Endothelial cell of umbilical vein (primary cell): ENCODE measurements at places on chromosomes 5 and 9.
A peak's percentile ranks its signal among the peaks of the same experiment; 100 is the strongest.

DNA sequence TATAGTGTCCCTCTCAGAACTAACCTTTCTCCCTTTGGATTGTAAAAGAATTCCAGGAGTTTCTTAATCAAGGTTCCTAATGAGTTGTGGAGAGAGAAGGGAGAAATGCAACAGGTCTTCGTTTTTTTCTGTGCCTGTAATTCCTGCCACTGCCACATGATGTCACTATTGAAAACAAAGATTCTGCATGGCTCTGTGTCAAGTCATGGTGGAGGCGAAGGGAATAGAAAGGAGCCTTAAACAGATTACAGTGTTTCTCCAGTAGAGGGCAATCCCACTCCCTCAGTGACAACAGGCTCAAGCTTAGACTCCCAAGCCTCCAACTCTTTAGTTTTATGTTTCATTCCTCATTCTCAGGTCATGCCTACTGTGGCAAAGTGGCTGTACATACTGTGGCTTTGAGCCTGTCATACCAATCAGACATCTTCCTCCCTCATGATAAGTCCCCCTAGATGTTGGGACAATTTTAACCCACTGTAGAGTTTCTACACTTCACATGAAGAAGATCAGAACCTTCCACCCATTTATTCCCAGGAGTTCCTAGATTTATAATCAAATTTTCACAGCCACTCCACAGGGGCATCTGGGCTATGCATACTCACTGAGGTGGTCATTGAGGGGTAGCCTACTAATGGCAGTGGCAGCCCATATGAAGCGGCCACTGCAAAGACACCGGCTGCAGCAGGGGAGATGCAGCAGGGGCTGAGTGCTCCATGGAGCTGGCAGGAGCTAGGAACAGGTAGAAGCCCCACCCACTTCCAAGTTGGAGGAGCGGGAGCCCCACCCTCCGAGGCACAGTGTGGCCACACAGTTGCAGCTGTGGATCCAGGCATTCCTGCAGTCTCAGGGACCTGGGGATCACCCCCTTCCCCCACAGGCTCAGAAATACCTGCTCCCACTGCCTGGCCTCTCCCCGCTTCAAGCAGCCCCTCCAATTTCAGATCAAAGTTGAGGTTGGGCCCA, 97.4 kb upstream of the TRIM32 start:
- DNase-seq: peak; percentile 21

DNA sequence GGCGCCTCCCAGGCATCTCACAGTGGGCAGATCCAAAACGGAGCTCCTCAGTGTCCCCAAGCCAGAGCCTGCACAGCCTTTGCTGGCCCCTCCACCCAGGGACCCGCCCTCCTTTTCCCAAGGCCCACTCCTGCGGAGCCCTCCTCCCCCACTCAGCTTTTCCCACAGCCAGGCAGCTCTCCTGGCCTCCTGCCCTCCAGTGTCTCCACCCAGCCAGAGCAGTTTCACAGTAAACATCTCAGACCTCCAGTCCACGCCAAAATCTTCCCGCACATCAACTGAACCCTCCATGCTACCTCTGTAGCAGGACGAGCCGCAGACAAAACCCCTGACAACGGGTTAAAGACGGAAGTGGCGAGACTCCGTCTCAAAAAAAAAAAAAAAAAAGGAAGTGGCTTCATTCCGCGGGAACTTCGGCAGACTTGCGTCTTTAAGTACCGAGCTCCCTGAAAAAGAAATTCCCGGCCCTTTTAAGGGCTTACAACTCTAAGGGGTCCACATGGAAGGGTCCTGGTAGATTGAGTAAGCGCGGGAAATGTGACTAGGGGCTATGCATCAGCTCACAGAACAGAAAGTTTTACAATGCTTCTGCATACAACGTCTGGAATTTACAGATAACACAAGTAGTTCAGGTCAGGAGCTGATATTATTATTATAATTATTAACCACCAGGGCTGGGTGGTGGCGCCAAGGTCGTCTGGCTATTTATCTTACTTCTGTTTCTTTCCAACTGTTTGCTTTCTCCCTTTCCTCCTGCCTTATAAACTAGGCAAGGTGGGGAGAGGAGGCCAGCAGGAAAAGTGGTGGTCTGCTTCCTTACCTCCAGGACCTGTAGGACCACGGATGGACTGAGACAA, 11.4 kb upstream of the GRIN1 start:
- DNase-seq: peak; percentile 35

DNA sequence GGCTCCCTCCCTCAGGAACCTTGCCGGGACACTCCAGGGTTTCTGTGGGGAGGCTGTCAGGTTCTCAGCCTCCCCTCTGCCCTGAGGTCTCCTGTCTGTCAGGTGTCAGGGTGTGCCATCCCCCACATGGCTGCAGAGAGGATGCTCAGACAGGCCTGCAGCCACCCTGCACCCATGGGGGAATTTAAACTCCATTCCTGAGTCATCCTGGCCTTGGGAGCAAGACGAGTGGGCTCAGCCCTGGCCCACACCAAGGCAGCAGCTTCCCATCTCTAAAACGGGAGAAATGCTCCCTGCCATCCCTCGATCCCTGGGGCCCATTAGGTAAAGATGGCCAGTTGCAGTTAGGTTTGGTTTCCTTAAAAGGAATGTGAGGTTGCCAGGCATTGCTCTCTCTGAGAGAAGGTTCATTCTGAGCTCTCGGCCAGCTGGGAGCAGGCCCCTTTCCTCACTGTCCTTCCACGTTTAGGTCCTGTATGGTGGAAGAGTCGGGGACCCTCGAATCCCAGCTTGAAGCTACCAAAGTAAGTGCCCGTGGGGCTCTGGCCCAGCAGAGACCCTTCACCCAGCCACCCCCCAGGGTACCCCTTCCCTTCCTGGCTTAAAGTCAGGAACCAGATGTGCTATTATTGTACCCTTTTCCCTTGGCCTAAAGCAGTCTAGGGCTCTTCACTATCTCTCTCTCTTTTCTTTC, 26.6 kb downstream of the DYNC2I2 start:
- no peak for DNase-seq

DNA sequence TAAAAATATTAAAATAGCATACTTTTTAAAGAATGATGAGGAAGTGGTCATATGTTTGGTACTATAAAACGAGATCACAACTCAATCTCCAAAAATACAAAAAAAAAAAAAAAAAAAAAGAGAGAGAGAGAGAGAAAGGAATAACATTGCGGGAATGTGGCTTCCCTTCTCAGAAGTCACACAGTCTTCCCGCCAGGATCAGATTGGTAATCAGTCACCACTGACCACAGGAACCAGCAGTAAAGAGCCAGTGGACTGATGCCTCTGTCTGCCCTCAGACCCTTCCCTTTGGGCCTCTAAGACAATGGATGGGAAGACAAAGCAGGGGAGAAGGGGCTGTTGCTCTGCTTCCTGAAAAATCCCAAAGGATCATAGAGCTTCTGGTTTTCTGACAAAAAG, 104.9 kb downstream of the KLHL3 start:
- peak; percentile 14 for DNase-seq

DNA sequence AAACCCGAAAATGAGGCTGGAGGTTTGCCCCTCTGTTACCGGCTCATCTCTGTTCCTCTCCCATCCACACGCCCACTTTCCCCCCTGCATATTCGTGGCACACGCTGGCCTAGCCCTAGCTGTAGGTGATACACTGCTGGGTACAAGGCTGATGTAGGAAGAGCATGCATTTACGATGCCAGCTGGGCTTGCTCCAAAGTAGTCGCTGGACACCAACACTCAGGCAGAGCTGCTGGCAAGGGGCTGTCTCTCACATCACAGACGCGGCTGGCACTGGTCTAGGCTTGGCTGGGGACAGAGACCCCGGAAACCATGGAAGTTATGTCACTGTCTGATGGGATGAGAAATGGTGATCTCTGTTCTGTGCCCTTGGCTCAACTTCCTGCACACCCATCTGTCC, 9.8 kb upstream of the PHYKPL start:
- DNase-seq: no peak

GRCh38 chr5:142984525-142984924, 214.3 kb downstream of the ARHGAP26 start:
- DNase-seq: no peak

DNA sequence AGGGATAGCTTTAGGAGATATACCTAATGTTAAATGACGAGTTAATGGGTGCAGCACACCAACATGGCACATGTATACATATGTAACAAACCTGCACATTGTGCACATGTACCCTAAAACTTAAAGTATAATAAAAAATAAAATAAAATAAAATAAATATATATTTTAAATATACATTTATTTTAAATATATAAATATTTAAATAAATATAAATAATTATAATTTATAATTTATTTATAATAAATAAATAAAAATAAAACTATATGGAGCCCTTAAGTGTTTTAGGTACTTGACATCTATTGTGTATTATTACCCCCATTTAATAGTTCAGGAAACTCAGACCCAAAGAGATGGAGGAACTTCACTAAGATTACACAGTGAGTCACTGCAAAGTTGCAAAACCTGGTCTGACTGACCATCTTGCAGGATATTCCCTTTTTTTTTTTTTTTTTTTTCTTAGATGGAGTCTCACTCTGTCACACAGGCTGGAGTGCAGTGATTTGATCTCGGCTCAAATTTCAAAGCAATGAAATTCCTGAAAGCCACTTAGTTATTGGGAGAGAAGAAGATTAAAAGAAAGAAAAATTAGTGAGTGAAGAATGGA, 5.8 kb upstream of the C5orf52 start:
- DNase-seq: no peak

DNA sequence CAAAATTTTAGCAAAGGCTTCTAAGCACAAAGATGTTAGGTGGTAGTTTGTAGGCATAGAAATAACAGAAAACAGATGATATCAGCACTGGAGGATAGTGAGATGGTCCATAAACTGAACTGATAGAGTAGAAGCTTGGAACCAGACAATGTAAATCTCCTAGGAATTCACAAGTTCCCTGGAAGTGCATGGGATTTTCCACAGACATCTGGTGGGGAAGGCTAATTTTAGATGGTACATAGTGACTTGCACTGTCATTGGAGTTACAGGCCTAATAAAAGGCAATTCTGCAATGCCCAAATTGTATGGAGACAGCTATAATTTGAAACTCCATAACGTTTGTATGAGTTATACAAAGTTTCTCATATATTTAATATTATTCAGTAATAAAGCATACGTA, 653.0 kb upstream of the MEF2C start:
- DNase-seq: no peak

- DNase-seq: no peak
Measured at GRCh38 chr5:160488394-160489325, 67.0 kb downstream of the PTTG1 start.

DNA sequence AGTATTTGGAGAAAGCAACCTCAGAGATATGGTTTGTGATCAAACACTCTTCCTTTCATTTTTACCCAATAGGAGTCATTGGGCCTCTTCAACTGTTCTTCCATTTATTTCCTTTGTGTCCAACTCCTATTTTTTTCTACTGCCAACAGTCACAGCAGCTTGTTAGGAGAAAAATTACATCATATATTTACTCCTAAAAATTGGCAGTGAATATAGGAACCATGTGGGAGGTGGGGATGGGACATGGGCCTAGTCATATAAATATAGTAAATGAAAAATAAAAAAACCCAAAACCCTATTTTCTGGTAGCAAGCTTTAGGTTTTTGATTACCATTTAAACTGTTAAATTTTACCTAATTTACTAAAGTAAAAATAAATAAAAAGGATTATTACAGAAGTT, 134.9 kb upstream of the MPDZ start:
- DNase-seq: no peak

DNA sequence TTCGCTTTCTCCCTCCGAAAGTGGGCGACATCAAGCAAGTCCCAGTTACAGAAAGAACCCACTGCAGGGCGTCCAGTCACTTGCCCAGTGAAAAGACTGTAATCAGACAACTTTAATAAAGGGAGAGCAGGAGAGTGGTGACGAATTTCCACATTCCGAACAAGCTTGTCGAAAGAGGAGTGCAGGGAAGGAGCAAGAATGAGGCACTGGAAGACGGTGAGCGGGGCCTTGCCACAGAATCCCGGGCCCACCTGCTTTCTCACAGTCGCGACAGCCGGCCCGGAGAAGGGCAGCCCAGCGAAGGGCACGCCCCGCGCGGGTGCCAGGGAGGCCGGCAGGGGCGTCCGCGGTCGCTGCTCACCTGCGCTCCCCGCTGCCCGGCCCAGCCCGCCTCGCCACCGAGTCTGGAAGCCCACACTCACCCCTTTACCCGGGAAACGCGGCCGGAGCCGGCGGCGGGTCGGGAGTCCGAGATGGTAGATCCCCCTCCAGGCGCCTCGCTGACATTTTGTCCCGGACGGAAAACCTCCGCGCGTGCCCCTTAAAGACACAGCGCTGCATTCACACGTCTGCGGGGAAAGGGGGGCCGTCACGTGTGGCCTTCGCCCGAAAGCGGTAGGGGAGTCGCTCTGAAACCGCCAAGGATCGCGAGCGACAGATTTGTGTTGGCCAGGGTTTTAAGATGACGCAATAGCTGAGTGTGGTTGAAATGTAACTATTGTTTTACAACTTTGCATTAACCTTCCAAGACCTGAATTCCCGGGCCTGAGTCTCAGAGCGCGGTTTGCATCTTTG, at the start of gene ZBED3:
ZBED3 (minus strand) TSS at position 597 of the 795 bp plus-strand sequence. CDS start 9,407 bp downstream, outside the sequence.
- DNase-seq: peak; percentile 83

DNA sequence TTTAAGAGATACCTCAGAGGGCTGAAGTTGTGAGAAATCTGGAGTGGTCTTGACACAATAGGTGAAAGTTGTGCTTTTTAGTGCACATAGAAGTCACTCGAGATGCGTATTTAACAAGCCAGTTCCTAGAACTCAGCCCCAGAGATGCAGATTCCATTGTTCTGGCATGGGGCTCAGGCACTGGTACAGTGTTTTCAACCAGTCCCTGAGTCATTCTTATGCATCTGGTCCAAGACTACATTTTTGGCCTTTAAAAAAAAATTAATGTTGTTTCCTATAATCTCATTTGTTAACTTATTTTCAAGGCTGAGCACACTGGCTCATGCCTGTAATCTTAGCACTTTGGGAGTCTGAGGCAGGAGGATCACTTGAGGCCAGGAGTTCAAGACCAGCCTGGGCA, 29.6 kb downstream of the PTTG1 start:
- DNase-seq: peak; percentile 45

DNA sequence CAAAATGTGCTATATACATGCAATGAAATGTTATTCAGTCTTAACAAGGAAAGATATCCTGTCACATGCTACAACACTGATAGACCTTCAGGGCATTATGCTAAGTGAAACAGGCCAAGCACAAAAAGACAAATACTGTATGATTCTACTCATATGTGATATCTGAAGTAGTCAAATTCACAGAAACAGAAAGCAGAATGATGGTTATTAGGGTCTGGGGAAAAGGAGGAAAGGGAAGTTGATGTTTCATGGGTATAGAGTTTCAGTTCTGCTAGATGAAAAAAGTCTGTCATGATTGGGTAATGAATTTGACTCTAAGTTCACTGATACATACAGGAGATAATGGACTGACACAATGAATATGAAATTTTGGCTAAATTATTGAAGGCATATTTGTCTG, 11.2 kb upstream of the RIC1 start:
- no peak for DNase-seq

- no peak for DNase-seq
Measured at GRCh38 chr9:10127867-10128266, 484.9 kb downstream of the PTPRD start.

- no peak for DNase-seq
Measured at GRCh38 chr5:123164054-123164453, 75.0 kb downstream of the PRDM6 start.

DNA sequence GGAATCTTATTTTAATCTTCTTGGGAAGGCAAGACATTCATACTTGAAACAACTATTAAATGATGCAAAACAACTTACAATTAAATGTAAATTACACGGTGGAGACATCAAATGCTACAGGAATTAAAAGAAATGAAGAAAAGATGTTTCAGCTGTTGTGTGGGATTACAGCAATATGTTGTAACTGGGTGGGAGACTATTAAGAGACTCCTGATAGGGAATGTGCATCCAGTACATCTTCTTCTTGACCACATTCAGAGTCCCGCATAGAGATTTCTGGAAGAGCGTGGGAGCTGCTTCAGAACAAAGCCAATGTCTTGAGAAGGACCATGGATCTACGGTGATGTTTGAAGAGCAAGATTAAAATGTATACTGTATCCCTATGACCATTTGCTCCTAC, 199.1 kb downstream of the PDE4D start:
- DNase-seq: no peak
